ENCODE measurements at places on chromosomes 2 and 18.

GRCh38 chr18:50630895-50631294 is 71.0 kb downstream of the MAPK4 start:
- DNase-seq, result no peak

- DNase-seq, result no peak
These were observed 428.1 kb downstream of the MEIS1 start for GRCh38 chr2:66862885-66863650.

DNA sequence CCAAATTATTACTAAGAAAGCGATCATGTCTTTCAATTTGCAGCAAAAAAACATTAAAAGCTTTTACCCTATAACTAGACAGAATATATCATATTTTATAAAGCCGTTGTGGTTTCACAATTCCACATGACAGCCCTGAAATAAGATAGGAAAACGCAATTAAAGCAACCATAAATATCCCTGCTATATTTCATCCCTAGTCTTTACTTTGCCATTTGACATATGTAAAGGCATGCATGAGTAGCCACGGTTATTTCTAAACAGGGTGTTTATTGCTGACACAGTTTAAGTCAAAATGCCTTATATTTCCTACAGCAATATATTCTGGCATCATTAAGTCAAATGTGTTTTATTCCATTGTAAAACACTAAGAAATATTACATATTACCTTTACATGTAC is 239.9 kb downstream of the DSEL start:
- DNase-seq, result no peak

GRCh38 chr2:113755835-113756354 is 547 bp downstream of the SLC35F5 start:
- peak; percentile 48 for DNase-seq

DNA sequence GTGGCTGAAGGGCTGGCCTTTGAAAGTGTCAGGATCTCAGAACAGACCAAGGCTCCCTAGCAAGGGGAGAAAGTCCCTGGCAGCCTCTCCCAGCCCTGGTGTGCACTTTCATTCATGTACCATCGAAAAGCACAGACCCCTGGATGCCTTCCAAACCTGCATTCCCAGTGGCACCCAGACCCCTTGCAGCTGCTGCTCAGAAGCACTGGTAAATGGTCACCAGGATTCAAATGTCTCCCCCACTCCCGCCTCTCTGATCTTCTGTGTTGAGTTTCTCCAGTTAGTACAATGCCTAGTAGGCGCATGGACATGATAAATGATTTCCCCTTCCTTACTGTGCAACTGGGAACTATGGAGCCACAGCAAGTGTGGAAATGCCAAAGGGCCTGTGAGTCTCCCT is 180.0 kb downstream of the GLI2 start:
- no peak for DNase-seq

- no peak for DNase-seq
These were observed 4.0 kb upstream of the RAB17 start for GRCh38 chr2:237594514-237594871.

DNA sequence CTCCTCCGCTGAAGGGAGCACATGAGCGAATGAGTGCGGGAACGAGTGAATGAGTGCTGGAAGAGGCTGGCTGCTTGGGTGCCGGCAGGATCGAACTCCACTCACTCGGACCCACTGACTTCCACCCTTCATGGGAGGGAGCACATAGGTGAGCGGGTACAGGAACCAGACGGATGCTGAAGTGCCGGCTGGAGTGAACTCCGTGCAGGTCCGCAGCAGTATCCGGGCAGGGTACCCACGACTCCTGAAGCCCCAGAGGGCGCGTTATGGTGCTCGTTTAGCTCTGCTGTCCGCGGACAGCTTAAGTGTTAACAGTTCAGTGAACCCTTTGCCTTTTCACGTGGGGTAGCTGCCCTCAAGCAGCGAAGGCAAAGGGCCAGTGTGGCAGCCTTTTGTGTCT is 23.2 kb downstream of the RPRM start:
- DNase-seq, result no peak
